ENCODE measurements at places on chromosomes 6 and 20.
A peak's percentile ranks its signal among the peaks of the same experiment; 100 is the strongest.

DNA sequence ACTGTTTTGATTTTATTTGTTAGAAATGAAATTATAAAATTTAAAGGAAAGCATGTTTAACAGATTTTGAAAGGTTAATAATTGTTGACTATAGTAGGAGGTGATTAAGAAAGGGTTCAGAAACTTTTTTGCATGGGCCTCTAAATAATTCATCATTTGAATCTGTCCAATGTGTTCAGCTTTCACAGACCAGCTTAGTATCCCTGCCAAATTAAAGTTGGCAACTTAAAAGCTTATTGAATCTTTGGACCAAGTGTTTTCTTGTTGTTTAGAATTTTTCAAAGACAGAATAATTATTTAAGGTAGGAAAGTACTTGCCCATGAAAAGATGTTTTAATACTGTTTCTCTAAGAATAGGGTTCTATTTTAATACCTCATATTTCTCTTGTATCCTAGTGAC is 466.0 kb downstream of the GJA1 start:
- DNase-seq, result no peak

DNA sequence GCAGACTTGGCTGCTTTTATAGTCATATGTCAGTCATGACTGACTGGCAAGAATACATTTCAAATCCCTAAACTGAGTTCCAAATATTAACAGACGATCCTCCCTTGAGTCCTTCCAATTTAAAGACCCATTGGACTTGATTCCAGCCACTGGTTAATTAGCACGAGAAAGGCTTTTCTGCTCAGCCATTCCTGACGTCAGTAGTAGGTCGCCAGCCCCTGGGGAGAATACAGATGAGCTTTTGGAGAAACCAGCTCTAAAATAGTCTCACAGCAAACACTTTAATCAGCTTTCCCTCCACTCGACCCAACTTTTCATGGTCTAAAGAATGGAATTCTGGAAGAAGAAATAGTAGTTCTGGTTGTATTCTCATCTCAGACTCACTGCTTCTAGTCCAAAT is 91.6 kb downstream of the SLC22A3 start:
- DNase-seq, result no peak

DNA sequence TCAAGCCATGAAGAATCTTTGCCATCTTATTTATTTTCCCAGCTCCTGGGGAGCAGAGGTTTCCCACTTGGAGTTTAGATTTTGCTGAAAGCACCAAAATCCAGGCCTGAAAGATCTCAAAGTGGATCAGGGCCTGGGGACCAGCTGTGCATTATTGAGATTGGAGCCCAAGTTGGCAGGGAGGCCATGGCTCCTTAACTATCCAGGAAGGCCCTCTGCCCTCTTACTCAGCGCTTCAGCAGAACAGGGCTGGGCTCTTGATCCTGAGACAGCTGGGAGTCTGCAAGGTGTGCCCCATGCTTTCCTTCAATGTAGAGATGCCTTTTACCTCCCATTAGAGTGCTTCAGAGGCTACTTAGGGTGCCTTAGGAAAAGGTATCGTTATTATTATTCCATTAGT is 24.6 kb downstream of the FOXO3 start:
- no peak for DNase-seq

DNA sequence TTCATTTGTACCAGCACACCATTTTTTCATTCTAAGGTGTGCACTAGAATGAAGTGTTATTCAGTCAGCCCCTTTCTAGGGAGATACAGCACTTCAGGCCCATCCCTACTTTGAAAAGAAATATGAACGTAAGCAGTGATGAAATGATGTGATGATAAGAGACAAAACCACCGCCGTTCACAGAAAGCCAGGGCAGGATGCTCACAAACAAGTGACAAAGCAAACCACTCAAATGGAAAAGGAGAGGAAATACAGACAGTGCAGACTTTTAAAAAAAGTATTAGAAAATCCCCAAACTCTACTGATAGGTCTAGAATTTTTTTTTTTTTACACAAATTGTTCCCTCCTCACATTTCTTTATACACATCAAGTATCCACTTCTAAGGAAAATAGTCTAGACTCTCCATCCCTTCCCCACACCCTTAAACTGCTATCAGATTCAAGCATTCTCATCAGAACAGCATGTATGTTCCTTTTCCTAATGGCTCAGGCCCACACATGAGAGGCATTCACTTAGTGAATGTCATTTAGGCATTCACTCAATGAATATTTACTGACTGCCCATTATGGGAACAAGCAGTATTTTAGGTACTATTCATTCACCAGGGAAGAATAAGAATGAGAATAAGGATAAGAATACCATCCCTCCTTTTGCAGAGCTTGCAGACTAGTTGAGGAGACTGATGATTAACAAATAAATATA is 243.5 kb downstream of the GMPR start:
- DNase-seq, result no peak

DNA sequence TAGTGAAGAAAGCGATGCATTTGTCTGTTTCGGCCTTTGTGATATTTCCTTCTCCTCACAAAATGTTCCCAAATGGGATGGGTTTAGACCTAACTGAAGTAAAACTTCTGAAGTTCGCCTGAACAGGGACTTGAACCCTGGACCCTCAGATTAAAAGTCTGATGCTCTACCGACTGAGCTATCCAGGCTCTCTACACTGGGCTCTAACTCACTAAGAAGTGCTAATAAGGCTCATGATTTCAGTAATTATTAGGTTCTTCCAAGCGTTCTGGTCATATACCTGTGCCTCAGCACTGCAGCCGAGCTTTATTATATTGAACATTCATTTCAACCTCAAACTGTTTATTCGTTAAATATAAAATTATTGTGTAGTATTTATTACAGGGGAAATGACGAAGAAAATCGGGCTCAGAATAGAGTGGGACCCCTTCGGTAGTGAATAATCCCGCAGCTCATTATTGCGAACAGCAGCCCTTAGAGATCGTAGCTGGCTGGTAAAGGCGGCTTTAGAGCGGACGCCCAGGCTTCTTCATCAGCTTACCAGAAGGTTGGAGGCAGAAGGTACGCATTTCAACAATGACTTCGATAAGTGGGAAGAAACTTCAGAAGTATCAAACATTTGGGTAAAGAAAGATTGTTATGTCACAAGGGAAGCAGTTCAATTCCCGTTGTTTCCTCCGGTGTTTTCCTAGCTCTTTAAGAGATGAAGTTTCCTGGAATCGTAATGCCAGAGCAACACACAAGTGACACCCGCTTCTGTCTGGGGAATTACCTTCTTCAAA is 119.0 kb upstream of the ZNF184 start:
- DNase-seq, result no peak

GRCh38 chr6:30709101-30709868 is 7.8 kb downstream of the MDC1 start:
- DNase-seq, result no peak

GRCh38 chr6:35058358-35058675 is 82.8 kb downstream of the TCP11 start:
- no peak for DNase-seq

- DNase-seq, result no peak
Measured at GRCh38 chr6:120774275-120774674, 560.0 kb downstream of the TBC1D32 start.

DNA sequence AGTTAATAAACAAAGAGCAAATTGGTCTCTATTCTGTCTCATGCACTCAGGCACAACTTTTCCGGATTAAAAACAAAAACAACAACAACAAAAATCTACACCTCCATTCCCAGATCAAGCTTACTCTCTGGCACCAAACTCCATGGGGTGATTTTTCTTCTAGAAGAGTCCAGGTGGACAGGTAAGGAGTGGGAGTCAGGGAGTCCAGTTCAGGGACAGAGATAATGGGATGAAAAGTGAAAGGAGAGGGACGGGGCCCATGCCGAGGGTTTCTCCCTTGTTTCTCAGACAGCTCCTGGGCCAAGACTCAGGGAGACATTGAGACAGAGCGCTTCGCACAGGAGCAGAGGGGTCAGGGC is 437 bp upstream of the HLA-A start:
- peak; percentile 22 for DNase-seq

- no peak for DNase-seq
Measured at GRCh38 chr6:110544472-110544871, 68.1 kb upstream of the SLC22A16 start.

DNA sequence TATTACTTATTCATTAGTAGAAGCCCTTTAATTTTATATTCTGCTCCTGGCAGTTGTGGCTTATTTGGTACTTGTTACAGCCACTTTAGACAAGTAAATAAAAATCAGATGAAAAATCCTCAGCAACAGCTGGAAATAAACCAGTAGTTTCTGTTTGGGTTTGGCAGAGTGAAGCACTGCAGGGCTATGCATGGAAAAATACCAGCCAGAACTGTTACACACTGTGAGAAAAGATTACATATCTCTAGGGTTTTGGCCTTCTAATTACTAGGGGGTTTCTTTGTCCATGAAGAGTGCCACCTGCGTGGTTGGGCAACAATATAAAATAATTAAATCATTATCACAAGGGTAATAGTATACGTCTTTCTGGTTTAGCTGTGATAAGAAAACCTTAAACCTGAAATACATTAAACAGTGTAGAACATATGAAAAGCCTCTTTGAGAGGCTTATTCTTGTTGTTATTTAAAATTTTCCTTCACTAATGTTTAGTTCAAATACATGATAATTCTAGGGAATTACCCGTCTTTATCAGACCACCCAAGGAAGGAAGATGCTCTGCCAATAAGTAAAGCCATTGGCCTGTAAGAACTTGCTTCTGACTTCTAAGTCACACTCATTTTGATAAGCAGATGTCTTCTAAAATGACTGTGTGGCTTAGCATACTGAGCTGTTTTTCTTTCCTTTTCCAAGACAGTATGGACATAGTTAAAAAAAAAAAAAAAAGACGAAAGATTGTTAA is 320.0 kb upstream of the FLRT3 start:
- DNase-seq, result no peak

DNA sequence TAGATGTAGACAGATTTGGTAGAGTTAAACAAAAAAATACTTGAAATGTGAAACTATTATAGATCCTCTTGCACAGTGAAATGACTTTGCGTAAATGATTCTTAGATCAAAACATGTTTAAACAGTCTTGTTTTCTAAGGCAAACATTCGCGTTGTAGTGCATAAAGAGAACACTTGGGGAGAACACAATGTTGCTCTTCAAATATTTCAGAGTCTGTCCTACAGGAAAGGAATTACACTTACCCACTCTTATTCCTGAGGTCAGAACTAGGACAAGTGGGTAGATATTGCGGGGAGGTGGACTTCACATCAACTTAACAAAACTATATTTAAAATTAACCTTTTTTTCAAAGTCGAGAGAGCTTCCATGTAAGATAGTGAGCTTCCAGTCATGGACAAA is 183.5 kb upstream of the PCSK2 start:
- no peak for DNase-seq

DNA sequence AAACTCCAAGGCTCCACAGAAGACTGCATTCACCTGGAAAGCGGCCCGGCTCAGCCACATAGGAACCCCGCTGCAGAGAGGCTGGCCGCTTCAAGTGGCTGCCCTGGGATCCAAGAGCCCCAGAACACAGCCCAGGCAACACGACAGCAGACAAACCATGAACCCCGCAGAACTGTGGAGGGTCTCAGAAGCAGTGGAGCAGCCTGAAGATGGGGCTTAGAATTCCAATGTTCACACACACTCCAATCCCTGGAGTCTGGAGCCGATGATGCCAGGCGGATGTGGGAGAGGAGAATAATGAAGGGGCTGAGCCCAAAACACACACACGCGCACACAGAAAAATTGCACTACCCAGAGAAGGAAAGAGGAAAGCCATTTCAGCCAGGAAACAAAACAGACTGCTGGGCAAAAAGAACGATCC is 52.4 kb downstream of the NINL start:
- DNase-seq, result peak; percentile 58
